ENCODE measurements at places on chromosomes 2 and 18.

DNA sequence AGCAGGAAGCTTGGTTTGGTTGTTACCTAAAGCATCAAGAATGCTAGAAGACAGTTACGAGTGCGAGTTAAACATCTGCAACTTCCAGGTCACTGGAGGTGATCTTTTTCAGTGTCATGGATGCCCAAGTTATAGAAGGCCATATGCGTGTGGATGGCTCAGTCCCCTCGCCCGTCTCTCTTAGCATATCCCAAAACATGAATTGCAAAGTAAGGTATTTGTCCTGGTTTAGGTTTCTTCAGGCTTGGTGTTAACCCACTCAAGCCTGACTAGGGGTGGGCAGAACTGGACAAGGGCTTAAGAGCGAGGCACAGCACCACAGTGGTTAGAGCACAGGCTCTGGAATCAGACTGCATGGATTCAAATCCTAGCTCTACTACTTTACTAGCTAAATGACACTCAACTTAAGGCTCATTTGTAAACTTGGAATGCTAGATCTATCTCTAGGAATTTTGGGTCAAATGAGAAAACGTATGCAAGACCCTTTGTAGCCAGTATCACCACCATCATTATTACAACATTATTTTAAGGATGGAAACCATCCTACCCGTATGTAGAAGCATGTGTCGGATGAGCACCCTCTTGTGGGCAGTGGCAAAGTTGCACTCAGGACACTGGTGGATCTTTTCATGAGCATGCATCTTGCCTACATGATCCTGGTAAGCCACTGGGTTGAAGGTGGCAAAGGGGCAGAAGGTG is 11.2 kb downstream of the ZNF142 start:
- no peak for DNase-seq

GRCh38 chr2:223613017-223613950 is 11.1 kb upstream of the SCG2 start:
- no peak for DNase-seq

DNA sequence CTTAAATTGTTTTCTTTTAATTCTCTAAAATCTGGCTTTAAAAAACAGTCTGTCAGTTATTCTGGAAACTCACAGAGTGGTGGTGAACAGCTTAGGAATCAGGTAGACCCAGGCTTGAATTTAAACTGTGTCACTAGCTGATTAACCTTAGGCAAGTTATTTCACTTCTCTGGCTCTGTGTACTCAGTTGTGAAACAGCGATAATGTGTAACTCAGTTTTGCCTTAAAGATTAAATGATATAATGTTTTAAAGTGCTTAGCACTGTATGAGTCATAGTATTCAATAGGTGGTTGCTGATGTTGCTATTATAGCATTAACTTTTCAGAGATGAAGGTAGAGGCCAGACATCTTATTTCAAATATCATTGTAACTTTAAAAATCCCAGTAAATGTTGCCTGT is 40.7 kb downstream of the PKP4 start:
- no peak for DNase-seq

DNA sequence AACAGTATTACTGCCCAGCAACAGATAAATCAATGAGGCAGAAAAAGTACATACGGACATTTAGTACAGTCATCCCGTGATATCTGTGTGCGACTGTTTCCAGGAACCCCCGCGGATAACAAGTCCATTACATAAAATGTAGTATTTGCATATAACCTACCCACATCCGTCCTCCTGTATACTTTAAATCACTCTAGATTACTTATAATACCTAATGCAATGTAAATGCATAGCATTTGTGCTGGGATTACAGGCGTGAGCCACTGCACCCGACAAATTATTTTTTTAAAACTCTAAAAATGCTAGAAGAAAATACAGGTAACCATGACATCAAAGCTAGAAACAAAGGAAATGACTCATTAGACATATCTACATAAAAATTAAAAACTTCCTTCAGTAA is 91.6 kb downstream of the FAM161A start:
- DNase-seq: no peak

DNA sequence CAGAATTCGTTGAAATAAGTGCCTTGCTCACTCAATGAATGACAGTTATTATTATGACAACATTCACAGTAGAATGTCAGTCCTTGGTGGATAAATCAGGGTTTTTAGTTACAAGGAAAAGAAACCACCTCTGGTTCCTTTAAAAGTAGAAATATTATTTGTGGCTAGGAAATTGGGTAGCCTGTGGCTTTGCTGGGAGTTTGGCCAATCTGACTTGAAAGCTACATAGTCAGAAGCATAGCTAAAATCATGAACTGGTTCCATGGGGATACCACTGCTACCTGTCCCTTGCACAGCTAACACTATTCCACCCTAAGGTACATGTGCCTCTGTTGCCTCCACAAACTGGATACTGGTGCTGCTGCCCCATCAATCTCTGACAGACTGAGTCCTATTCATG is 12.8 kb upstream of the SMCHD1 start:
- DNase-seq: no peak

DNA sequence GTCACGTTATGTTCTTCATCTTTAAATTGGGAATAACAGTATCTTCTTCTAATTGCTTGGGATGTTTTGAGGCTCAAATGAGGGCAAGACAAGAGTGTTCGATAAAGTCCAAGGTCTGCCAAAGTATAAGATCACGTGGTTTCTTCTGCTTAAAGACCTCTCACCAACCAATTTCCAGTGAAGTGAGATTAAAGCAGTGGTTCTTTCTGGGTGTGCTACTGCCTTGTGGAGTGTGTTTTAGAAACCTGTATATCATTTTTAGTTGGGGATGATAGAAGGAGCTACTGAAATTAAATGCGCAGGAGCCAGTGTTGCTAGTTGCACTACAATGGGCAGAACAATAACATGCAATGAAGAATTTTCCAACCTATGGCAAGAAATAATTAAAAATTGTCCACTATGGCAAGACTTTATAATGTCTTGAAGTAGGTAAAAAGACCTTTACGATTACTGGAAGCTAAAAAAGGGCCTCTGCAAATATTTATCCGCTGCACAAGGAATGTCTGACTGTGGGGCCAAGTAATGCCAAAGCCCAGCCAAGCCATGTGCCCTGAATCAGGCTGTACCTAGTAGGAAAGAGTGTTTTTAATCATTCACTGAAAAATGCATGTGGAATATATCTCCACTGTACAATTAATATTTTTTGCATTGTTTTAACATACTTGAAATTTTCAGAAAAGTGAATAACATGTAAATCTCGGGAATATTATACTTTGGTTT is 244.5 kb upstream of the REG3G start:
- DNase-seq: no peak

DNA sequence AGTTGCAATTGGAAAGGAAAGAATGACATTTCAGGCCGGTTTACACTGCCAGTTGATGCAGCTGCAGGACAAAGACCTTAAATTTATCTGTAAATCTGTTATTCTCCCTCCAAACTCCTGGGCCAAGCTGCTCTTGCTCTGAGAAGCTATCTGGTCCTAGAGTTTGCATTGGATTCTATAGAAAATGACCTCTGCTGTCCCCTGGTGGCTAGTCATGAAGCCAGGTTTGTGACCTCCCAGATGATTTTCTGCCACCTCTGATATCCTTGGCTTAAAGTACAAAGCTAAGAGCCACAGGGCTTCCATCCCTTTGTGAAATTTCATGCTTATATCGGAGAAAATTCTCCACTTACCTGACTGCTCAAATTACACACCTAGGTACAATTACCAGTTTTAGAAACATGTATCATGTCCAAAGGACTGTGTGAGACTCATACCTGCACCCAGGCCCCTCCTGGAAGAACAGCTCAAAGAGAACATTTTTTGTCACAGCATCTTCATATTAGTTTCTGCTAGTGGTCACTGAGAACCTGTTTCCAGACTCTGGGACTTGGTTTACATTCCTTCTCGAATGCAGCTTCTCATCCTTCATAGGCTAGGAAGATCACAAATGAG is 28.9 kb upstream of the IER3IP1 start:
- no peak for DNase-seq

DNA sequence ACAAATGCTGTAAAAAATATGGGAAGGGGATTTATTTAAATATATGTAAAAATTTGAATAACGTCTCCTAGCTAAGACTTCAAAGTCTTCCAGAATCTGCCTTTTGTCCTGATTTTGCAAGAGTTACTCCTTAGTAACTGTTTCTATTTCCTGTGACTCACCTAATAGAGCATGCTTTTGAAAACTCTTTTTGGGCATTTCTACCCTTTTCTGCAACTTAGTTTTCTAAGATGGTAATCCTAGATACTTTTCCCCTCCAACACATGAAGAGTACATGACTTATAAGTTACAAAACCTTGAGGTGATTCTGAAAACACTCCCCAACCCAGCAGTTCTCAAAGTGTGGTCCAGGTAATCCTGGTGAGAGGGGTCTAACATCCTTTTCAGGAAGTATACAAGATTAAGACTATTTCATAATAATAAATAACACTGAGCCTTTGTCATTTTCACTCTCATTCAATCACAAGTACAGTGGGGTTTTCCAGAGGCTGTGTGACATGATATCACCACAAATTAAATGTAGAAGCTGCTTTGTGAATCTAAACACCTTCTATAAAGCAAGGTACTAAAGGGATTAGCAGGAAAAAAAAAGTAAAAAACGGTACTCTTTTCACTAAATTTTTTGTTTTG is 31.9 kb downstream of the PPP4R3B start:
- no peak for DNase-seq

DNA sequence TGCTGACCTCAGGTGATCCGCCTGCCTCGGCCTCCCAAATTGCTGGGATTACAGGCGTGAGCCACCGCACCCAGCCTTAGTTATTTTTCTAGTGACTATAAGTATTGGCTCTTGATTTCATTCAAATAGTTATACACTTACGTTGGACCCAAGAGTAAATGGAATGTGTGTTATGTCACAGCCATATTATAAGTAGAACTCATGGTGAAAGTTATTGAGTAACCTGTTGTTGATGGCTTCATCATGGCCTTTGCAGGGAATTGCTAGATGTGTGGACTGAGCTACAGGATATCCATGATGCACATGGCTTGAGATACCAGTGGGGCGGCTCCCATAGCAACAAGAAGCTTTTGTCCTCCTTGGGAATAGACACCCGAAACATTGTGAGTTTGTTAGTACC is 44.7 kb downstream of the AFTPH start:
- no peak for DNase-seq

DNA sequence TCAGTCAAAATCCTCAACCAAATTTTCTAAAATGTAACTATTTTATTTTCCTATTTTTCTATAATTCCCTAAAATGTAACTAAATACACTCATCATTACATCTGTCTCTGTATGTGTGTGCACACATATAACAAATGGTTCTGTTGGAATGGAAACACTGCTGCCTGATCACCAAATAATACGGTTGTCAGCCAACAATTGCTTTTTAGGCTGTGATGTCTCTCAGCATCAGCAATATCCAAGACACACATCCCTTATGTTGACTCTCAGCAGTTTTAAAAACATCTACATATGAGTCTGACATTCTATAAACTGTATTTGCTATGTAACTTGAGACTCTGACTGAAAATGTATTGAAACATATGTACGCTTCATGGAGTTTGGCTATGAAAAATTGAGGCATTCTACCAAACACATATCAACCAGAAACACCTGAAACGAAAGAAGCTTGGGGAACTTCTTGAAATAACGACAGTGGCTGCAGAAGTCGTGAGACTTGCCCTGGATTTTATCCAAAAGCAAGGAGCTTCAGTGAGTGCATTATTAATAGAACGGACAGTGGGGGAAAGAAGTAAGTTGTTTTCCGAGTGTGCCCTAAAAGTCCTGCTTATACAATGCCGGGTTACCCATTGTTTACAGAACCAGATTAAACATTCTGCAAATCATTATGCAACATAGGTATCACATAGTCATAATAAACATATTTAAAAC is 110.2 kb upstream of the ITGB6 start:
- DNase-seq: no peak

GRCh38 chr18:10405014-10405493 is 49.4 kb upstream of the APCDD1 start:
- DNase-seq: no peak

DNA sequence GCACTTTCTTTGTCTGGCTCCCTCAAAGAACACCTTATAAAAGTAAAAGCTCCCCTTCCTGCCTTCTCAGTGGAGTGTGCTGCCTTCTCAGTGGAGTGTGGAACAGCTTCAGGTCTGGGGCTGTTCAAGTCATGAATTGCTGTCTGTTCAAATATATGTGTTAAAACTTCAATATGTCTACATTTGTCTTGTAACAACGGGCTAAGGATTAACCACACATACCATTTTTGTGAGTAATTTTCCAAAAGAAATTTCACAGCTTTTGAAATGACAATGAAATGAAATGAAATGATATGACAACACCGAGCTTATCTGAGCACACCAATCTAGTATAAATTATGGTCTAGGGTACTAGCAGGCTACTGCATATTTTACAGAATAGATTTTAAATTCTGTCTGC is 42.9 kb downstream of the CABYR start:
- DNase-seq: no peak

- no peak for DNase-seq
These were observed 251.5 kb downstream of the GPD2 start for GRCh38 chr2:156687715-156688114.

DNA sequence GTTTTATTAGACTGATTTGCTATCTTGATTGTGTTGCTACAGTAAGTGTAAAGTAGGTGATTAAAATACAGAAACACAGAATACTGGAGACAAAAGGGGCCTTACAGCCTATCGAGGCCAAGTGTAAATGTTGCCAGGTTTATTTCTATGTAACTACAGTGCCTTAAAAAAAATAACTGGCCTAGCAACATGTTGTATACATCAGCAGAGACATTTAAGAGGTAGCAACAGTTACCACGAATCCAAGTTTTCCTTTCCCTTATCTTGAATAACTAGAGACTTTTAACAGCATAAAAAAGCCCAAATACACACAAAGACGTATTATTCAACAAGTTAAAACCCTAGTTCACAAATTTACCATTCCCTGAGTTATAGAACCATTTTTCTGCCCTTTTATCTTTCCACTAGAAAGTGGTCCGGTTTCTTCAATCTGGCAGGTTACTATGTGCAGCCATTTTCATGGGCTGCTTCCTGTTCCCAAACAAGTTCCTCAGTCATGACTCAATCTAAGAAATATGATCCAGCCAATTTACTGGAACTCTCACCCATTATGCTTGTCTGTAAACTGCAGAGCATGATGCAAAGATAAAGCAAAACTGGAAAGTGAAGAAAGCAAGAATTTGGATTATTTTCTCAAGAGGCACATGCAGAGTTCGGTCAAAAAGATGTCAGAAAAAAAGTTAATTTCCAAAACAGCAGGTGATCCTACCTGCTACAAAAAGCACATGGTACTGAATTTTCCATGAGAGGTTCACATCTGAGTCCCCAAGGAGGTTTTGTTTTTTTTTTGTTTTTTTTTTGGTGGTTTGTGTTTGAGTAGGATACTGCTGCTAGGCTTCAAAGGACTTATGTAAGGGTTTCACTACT is 22.2 kb downstream of the NFE2L2 start:
- no peak for DNase-seq
